ENCODE measurements at places on chromosomes 2 and 18.

- DNase-seq: no peak
Measured at GRCh38 chr2:54330926-54331835, 75.2 kb upstream of the TSPYL6 start.

GRCh38 chr18:14933964-14934363, 186.0 kb downstream of the ANKRD30B start:
- DNase-seq: no peak

- DNase-seq: no peak
Measured at GRCh38 chr2:57696016-57696415, 350.6 kb upstream of the VRK2 start.

GRCh38 chr2:173286153-173286809, 68.4 kb upstream of the CDCA7 start:
- DNase-seq: no peak

DNA sequence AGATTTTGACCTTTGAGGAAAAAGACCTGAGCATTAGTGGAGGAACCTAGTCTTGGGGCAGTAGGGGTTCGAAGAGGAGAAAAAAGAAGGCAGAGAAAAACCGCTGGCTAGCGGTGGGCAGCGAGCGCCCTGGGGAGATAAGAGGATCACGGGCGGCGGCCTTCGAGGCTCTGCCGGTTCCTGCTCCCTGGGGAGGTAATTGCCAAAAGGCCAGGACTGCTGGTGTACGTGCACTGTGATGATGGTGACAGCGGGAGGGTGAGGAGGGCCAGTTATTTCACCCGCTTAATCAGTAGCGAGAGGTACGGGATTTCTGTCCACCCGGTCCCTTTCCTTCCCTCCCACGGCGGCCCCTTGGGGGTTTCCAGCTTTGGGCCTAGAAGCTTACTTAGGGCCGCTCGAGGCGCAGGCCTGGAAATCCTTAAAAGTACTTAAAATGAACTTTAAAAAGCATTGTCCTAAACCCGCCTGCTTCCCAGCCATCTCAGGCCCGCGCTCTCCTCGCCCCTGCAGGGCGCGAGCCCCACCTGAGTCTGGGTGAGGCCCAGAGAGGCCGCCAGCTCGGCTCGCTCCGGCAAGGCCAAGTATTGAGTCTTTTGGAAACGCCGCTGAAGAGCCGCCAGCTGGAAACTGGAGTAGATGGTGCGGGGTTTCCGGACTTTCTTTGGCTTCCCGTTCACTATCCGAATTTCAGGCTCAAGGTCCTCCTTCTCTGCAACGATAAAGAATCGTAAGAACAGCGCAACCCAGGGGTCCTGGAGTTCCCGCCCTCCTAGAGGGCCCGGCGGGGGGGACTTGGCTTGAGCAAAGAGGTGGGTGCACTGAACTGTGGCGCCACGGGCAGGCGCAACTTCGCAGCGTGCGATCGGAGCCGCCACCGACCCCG, 1.5 kb downstream of the DLX2 start:
- DNase-seq: no peak
